GM04503 (cell line): ENCODE measurements at places on chromosomes 13 and 19.

DNA sequence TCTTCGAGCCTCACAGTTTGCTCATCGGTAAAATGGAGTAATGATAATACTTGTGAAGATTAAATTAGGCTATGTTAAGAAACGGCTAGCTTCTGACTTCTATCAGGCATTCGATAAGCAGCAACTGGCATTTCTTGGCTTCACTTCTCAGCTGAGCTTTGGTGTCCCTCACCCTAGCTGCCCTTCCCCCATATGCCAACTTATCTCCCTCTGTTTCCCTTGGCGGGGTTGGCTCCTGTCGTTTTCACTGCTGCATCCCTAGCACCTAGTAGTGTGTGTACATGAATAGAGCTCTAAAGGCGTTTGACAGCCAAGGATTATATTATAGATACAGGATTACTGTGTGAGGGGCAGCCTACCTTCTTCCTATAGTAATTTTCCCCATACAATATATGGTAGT lies 97.5 kb downstream of the TNFSF11 start:
- no peak for DNase-seq

DNA sequence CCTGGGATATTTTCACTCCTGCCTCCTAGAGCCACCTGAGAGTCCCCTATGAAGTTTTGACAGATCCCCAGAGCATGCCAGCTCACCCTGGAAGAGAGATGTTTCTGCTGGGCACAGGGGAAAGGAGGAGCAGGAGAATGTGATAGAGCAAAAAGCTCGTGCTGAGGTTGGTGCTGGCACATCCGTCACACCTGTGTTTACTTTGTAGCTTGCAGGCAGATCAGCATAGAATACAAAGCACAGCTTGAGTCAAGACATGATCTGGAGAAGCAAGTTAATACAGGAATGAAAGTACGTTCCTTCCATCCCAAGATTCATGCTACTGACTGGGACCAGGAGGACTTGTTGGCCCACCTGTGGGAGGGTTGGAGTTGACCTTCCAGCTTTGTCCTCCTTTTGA lies 46.1 kb downstream of the HSPH1 start:
- no peak for DNase-seq

DNA sequence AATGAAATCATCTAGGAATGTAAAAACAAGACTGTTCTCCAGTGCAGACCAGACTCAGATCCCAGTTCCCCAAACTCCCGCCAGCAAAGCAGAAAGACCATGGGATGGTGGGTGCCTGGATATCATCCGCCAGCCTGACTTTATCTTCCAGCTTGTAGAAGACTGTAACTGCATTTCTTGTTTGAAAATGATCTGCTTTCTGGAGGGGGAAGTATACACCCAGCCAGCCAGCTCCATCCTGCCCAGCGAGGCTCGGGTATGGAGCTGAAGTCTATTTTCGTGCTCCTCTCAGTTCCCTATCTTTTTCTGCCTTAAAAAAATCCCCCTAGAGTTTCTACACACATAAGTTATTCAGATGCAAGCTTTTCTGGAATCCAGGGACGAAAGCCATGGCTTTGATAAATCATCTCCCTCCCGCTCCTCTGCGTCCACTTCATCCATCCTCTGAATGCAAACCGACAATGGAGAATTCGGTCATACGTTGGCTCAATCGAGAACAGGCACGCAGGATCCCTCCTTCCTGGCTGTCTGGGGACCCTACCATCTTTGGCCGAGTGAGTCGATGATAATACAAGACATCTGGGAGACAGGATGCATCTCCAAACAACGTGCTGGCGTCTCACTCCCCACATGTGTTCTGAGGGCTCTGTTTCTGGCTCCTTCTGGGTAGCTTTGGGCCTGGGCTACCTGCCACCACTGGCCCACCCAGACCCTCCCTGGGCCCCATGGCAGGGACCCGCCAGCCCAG lies 31.2 kb downstream of the CEBPG start:
- no peak for DNase-seq

DNA sequence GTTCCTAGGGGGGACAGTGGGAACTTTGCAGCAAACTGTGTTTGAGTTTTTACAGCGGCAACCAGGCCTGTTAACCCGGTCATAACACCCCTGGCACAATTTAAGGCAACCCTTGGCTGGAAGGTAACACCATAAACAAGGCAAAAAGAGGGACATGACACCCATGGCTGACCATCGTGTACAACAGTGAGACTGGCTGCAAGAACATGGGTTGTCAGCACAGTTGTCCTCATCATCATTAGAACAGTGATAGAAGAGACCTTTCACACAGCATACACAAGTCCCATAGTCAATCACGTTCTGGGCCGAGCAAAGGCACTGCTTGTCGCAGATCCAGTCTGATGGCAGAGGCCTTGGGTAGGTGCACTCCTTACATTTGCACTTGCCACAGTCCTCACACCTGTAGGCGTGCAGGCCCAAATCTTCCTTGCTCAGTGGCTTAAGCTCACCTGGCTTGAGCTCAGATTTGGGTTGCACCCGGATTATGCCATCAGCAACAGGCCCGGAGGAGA lies 4.1 kb downstream of the SPRY2 start:
- DNase-seq = no peak

GRCh38 chr13:111215081-111216047 lies 100.3 kb downstream of the ARHGEF7 start:
- no peak for DNase-seq

- DNase-seq = peak; percentile 20
Measured at GRCh38 chr19:5903056-5903623, 450 bp downstream of the NDUFA11 start.

GRCh38 chr19:1538978-1539377 lies 15.1 kb downstream of the PLK5 start:
- no peak for DNase-seq

DNA sequence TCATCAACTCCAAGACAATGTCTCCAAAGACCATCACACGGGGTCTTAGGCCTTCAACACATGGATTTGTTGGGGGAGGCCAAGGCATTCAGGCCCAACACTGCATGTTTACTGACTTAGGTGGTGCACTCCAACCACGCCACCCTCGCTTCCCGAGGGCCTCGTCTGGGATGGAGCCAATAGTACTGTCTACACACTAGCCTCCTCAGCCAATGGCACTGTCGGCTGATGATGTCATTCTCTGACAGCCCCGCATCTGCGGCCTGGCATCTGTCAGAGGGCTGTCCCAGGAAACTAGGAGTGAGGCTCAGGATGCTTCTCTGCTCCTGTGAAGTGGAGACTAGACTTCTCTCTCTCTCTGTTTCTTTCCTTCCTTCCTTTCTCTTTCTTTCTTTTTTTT lies 96.6 kb downstream of the TEX26 start:
- DNase-seq = no peak

GRCh38 chr19:17289489-17289888 lies 7.8 kb downstream of the ANKLE1 start:
- DNase-seq = no peak

GRCh38 chr19:49831592-49831991 lies 13.5 kb downstream of the MED25 start:
- no peak for DNase-seq

DNA sequence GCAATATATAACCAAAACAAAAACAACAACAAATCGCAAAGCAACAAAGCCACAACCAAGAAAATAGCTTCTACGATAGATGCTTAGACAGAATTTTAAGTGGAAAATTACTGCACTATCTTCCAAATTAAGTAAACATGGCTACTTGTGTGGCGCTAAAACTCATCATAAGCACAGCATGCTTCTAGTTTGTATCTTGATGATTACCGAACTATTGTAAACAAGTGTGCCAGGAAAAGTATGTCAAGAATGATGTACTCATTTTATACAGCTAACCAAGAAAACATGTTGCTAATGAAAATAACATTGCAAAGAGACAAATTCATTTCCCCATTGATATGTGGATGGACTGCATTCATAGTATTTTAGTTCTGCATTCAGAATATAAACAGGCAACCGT lies 271.9 kb upstream of the GPC6 start:
- DNase-seq = no peak

DNA sequence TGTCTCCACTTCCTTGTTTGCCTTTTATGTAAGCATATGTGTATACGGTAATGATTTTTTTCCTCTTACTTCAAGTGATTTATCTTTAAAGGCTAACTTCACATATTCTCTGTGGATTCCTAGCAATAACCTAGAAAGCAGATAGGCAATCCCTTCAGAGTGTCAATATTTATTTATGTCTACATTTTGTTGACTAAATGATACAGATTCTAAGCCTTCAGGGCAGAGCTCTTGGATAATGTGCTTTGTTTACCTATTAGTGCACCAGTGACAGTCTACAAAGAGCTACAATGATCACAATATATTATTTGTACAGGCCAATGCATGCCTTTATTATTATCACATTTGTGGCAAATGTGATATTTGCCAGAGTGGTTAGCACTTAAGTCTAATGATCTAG lies 406.2 kb downstream of the EFNB2 start:
- DNase-seq = no peak

DNA sequence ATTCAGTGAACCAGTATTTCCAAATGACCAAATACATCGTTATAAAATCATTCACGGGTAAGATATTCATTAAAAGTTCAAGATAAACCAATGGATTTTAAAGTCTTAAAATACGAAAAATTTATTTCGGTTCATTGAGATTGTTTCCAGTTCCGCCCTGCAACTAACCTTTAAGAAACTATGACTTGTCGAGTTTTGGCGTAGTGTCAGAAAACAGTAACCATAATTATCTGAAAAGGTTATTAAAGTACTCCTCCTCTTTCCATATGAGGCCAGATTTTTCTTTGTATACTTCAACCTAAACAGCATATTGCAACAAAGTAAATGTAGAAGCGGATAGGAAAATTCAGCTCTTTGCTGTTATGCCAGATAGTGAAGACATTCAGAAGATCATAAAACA lies 26.1 kb downstream of the LPAR6 start:
- DNase-seq = no peak

DNA sequence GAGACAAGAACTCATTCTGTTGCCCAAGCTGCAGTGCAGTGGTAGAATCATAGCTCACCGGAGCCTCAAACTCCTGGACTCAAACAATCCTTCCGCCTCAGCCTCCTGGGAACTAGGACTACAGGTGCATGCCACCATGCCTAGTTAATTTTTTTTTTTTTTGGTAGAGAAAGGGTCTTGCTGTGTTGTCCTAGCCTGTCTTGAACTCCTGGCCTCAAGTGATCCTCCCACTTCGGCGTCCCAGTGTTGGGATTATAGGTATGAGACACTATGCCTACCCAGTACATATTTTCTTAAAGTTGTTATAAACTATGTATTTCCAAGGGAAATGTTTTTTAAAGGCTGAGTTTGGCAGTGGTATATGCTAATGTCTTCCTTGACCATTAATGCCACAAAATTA lies 412.6 kb downstream of the KLF12 start:
- DNase-seq = no peak
